Natural killer cell treated with Interleukin-12 subunit alpha and Interleukin-12 subunit beta and Interleukin-15 and Interleukin-18, amount 100 ng/mL, for 72 hours (primary cell): ENCODE measurements at places on chromosomes 6 and 20. TPM values are rescaled to one million over a fixed set of nuclear protein-coding genes. Genes with fewer than 3 reads are reported as not detected.

The ANGPT4 gene
- not detected for total RNA-seq

The DNAH8 gene
- total RNA-seq = 0.22 TPM

The TRIM31 gene
- not detected for total RNA-seq

- H3K4me1 ChIP-seq = peaks cover 31% of the 10 kb centered on the region
- H3K4me3 ChIP-seq = peak overlapping the region; percentile 97
- no peak for DNase-seq
- peaks cover 16% of the 10 kb centered on the region for H3K36me3 ChIP-seq
- peak overlapping the region; percentile 98 for H3K27ac ChIP-seq
- no peaks in the 10 kb centered on the region for H3K27me3 ChIP-seq
Measured at GRCh38 chr6:33249732-33250630, 21.7 kb downstream of the VPS52 start.

GRCh38 chr6:88636871-88637270 lies 326.5 kb downstream of the RNGTT start:
- no peak overlapping the region for H3K4me3 ChIP-seq
- H3K4me1 ChIP-seq = peaks cover 15% of the 10 kb centered on the region
- no peak for DNase-seq
- no peak overlapping the region for H3K27ac ChIP-seq
